ENCODE measurements at places on chromosomes 4 and X.

DNA sequence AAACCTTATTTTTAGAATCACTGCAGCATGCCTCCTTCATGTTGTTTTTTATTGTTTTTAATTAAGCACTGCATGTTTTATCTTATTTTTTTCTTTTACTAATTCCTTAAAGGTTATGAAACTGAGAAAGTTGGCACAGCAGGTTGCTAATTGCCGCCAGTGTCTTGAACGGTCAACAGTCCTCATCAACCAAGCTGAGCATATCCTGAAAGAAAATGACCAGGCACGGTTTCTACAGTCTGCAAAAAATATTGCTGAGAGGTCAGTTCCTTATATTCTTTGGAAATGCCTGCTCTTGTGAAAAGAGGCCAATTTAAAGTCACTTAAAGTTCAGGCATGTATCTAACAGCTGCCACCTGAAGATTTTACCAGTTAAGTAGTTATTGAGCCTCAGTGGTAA is 76.8 kb downstream of the TEX13B start:
- no peak for DNase-seq

DNA sequence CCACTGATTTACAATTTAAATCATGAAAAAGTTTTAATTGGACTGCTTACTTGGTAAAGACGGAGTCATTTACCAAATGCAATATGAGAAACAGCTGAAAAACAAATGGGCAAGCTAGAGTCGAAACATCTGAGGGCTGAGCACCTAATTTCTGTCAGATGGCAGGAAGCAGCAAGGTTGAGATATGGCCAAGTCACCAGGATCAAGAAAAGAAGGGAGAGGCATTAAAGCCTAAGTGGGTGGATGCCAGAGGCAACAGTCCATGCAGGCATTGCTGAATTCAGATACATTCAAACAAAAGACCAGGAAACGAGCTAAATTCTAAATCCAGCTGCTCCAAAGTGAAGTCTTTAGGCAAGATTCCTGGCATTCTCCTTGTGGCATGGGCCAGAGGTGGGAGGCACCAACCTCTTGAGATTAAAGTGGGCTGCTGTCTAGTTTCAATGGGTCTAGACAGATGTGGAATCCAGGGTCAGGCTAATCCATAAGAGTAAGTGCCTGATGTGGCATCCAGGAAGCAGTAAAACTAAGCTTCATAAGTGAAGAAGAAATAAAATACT is 8.0 kb upstream of the ARSJ start:
- no peak for DNase-seq

GRCh38 chrX:40579141-40579540 is 1.6 kb upstream of the ATP6AP2 start:
- DNase-seq: no peak

DNA sequence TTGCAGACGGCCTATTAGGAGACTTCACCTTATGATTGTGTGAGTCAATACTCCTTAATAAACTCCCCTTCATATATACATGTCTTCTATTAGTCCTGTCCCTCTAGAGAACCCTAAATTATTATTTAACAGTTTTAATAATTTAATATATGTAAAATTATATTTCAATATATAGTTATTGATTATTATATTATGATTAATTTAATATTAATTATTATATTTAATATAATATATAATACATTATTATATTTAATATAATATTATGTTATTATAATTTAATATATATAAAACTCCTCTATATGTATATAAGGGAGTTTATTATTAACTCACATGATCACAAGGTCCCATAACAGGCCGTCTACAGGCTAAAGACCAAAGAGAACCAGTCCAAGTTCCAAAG is 533.2 kb downstream of the ARAP2 start:
- no peak for DNase-seq

DNA sequence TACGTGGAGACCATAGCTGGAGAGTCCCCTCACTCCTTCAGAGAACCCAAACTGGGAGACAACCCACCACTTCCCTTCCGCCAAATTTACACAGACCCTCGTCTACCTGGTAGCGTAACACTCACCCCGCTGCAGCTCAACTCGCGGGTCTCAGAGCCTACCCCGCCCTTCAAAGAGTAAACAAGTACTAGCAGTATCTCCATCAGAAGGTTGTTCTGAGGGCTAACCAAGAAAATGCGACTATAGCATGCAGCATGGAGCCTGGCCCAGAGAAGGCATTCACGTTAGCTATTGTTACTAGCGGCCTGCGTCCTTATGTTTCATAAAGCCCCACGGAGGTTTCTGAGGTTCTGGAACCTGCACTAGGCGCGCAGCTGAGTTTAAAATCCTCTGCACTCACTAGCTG is 531 bp upstream of the MANBA start:
- DNase-seq: no peak

GRCh38 chrX:118536204-118536603 is 40.6 kb downstream of the DOCK11 start:
- DNase-seq: no peak

DNA sequence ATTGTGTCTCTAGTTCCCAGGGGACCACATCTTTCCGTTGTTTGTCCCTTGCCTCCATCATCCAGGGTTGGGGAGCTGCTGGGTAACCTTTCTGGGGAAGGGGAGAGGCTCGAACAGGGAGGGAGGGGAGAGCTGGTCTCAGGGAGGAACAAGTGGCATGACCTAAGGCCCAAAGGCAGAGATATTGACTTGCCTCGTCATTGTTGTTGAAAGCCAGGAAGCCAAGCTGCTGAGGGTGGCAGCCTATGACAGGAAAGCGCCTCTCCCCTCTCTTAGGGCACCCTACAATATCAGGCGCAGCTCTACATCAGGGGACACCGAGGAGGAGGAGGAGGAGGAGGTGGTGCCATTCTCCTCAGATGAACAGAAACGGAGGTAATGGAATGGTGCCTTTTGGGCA is 20.8 kb downstream of the ZNF185 start:
- DNase-seq: no peak

DNA sequence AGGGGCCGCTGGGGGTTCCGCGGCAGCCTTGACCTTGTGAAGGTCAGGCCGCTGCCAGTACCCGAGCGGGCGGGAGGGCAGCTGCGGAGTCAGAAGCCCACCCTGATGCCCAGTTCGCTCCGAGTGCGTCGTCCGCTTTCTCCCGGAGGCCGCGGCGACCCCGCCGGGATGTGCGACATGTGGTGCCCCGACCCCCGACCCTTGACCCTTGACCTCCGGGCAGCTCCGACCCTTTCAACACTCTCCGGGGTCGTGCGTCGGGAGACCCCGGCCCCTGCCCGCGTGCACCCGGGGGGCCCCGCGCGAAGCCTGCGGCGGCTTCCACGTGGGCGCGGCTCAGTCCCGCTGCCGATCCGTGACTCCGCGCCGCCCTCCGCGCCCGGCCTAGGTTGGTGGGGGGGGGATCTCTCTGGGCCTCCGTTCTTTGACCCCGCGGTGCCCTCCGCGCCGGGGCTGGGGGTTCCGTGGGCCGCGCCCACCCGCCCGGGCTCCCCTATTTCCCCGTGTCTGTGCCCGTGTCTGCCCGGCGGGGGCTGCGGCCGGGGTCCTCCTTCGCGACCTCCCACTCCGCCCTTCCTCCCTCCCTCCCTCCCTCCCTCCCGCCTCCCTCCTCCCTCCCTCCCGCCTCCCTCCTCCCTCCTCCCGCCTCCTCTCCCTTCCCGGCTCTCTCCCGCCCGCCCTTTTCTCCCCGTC is 609 bp upstream of the SLC25A6 start:
- peak; percentile 70 for DNase-seq

DNA sequence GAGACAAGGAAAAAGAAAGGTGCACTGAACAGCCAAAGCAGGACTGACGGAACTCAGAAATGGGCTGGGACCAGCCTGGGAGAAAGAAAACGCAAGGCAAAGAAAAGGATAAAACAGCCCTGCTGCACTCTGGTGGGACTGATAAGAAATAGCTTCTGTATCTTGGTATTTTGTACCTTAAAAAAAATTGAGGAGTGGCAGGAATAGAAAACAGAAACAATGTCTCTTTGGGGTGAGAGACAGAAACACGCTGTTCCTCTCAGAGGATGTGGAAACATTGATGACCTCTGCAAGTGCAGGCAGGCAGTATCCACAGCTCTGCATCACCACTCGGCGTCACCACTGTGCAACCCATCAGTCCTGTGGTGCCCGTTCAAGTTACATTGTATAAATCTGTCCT is 152.5 kb upstream of the SPRY1 start:
- DNase-seq: peak; percentile 63

GRCh38 chr4:146155152-146155724 is 20.3 kb upstream of the LSM6 start:
- no peak for DNase-seq

- DNase-seq: peak; percentile 59
These were observed 9.1 kb downstream of the LAMTOR3 start for GRCh38 chr4:99885063-99885664.

GRCh38 chr4:26962720-26963119 is 102.1 kb downstream of the STIM2 start:
- no peak for DNase-seq

GRCh38 chr4:20901851-20902250 is 201.6 kb downstream of the PACRGL start:
- DNase-seq: no peak
